Renal cortex interstitium (tissue), 15 donors: ENCODE measurements at places on chromosomes 7 and 10.

DNA sequence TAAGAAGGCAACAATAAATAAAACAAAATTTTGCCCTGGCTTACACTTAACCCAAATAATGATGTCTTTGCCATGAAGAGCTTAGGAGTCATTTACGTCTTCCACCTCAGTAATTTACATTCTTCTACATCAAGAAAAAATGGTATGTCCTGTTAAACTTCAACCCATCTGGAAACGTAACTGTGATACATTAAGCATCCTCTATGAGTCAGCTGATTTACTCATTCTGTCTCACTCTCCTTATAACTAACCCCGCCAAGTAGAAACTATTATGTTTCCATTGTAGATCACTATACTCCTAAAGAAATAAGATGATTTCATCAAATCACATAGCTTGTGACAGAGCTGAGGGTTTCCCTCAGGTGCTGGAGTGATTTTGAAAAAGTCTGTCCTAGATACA lies 330.7 kb downstream of the CDC14C start:
- no peak for DNase-seq

- DNase-seq: no peak
Measured at GRCh38 chr7:25711940-25712339, 440.1 kb upstream of the NFE2L3 start.

- DNase-seq: no peak
Measured at GRCh38 chr10:61464461-61465170, 11.4 kb upstream of the TMEM26 start.

GRCh38 chr7:30810986-30811385 lies 39.8 kb downstream of the MINDY4 start:
- no peak for DNase-seq

- DNase-seq: no peak
Measured at GRCh38 chr7:22698767-22699166, 28.2 kb upstream of the IL6 start.

- no peak for DNase-seq
Measured at GRCh38 chr7:30285536-30286284, 1.3 kb downstream of the ZNRF2 start.

- no peak for DNase-seq
Measured at GRCh38 chr7:155257482-155258225, 40.0 kb upstream of the INSIG1 start.

DNA sequence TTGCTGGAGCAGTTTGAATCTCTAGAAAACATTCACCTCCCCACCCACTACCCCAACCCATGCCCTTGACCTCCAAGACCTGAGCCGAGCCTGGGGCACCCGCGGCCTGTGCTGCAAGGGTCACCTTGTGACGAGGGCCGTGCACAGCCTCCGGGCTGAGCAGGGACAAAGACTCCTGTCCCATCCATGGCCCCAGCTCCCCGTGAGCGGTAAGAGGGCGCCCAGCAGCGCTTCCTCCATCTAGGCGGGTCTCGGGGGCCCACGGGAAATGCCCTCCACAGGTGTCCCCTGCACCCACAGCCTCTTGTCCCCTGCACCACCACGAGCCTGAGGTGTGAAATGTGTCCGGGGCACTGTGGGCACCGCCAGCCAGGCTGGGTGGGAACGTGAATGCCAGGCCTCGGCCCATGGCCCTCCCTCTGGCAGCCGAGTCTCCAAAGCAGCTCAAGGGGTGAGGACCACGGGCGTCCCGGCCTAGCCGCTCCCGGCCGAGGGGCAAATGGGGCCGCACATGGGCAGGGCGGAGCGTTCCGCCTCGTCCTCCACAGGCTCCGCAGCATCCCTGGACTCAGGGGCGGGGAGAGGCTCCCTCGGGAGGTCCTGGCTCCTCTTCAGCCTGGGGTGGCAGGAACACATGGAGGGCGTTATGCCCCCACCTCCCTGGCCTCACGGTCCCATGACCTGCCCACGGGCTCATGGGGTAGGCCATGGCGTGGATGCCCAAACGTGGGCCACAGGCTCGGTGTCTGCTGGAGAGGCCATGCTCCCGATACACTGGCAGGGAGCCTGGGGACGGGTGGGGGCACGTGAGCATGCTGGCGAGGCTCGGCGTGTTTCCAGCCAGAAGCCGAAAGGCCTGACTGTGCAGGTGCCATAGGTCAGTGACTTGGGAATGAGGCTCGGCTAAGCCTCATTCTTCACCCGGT lies 21.1 kb downstream of the DPYSL4 start:
- no peak for DNase-seq

- DNase-seq: peak; percentile 44
Measured at GRCh38 chr7:22193450-22193983, 163.4 kb downstream of the RAPGEF5 start.

DNA sequence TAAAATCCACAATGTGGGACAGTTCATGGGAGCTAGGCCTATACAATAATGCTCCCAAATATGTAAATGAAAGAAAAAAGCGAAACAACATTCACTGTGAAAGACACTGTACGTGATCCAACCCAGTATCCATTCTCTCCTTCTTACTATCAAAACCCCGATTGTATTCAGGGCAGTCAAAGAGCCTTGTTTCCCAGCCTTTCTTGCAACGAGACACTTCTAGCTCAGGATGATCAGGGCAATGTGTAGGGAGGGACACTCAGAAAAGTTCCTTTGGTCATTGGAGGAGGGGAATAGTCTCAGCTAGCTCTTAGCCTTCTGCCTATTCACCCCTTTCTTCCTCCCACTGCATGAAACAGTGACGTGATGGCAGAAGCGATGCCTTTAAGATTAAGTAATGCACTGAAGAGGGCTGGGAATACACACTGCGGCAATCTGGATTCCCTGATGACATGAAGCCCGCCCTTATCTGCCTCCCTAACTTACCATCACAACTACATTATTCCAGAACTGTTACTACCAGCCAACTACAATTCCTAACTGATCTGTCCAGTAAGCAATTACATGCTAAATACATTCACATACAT lies 27.3 kb downstream of the UBE2H start:
- DNase-seq: no peak

DNA sequence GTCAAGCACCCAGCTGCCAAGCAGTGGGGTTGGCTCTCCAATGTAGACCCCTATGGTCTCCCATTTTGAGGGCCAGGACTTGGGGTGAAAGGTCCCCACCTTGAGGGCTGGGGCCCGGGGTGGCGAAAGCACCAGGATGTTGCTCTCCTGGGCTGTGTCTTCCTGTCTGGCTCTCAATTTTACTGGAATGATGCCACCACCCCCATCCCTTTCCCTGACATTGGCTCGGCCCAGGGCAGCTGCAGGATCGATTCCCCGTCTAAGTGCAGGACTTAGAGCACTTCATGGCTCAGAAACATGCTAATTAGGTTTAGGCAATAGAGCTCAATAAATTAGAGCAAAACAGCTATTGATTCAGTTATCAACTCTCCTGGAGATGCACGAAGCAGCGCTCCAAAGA lies 27.0 kb upstream of the HSPA12A start:
- DNase-seq: no peak

- no peak for DNase-seq
Measured at GRCh38 chr10:3465406-3465891, 292.9 kb upstream of the PITRM1 start.

DNA sequence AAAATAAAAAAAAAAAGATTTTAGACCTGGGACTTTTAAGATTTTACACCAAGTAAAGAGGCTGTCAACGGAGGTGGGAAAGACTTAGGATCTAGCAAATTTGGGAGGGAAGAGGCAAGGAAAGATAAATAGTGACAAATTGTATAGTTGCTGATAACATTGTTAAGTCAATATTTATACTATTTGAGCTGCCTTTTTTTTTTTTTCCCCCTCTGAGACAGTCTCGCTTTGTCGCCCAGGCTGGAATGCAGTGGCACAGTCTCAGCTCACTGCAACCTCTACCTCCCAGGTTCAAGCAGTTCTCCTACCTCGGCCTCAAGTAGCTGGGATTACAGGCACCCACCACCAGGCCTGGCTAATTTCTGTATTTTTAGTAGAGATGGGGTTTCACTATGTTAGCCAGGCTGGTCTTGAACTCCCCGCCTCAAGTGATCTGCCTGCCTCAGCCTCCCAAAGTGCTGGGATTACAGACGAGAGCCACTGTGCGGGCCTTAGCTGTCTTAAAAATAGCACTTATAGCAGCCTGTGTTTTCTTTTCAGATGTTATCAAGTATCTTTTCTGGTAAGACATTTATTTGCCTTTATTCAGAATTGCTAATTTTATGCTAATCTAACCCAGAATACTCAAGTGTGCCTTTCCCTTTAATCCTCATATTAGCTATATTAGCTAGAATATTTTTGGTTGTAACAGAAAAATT lies 94.5 kb downstream of the MMRN2 start:
- no peak for DNase-seq

DNA sequence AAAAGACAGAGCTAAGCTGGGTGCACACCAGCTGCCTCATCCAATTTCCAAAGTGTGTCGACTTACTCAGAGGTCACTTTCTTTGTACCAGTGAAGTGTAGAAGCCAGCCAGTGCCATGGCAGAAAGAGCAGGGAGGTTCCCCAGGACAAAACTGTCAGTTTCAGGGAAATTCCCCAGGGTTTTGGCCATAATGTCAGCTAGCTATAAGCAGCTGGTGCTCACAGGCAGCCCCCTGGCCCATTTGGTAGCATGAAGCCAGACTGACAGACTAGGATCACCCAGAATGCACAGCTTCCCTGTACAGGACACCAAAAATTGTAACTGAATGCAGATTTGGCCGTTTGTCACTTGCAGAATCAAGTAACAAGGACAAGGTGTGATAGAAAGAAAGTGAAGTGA lies 28.6 kb downstream of the MRPL32 start:
- DNase-seq: no peak

- no peak for DNase-seq
Measured at GRCh38 chr7:74542558-74543117, 88.9 kb downstream of the GTF2IRD1 start.

DNA sequence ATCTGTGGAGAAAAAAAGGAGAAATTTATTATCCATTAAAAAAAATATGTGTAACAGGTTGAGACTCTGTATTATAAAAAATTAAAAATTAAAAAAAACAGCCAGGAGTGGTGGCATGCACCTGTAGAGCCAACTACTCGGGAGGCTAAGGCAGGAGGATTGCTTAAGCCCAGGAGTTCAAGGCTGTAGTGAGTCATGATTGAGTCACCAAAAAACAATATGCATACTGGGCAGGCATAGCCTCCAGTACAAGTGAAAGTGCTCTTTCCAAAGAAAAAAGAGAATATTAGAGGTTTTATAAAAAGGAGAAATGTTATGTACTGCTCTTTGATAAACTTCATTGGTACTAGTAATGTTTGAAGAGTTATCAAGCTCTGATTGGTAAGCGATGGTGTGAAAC lies 647.1 kb upstream of the ZWINT start:
- no peak for DNase-seq

DNA sequence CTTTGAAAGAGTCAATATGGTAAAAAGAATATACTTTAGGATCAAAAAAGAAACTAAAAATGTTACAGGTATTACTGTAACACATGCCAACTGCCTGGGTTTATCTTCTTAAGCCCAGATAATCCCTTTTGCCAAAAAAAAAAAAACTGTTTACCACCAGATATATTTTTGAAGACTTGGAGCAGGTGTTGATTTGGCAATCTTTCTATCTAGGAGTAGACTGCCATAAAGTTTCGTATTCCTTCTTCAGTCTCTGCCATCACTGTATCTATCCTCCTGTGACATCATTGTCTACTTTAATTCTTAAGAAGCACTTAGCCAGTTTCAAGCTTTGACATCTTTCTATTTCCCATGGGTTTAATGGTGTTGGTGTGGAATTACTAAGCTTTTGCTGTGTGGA lies 161.0 kb downstream of the ST7 start:
- DNase-seq: no peak

- no peak for DNase-seq
Measured at GRCh38 chr7:129829737-129830631, 122.8 kb downstream of the UBE2H start.

DNA sequence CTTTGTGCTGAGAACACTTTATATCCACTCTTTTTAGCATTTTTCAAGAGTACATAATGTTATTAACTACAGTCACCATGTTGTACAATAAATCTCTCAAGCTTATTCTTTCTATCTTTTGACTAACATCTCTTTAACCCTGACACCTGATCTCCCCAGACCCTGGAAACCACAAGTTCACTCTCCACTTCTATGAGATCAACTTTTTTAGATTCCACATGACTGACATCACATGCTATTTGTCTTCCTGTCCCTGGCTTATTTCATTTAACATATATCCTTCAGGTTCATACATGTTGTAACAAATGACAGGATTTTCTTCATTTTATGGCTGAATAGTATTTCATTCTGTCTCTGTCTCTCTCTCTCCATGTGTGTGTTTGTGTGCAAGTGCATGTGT lies 15.5 kb downstream of the SLC13A1 start:
- no peak for DNase-seq

DNA sequence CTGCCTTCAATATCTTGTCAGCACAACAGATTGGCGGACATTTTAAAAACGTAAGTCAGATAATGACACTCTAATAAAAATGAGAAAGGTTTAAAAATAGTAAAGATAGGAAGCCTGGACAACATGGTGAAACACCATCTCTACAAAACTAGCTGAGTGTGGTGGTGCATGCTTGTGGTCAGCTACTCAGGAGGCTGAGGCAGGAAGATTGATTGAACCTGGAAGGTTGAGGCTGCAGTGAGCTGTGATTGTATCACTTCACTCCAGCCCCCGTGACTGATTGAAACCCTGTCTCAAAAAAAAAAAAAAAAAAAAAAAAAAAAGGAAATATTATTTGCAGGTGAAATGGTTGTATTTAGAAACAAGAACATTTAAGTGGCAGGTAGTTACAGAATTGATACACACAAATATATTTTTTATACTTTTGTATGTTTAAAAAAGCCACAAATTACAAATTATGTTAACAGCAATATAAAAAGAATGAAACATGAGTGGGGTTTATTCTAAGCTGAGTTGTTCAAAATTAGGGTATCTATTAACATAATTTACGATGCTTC lies 141.9 kb downstream of the ADK start:
- peak; percentile 15 for DNase-seq

GRCh38 chr7:98249106-98249505 lies 2.9 kb downstream of the TECPR1 start:
- no peak for DNase-seq

GRCh38 chr7:32275216-32276009 lies 205.2 kb upstream of the PDE1C start:
- DNase-seq: no peak

GRCh38 chr10:132293813-132294520 lies 13.8 kb downstream of the STK32C start:
- no peak for DNase-seq

- no peak for DNase-seq
Measured at GRCh38 chr7:142585425-142585824, 163.8 kb upstream of the PRSS1 start.
